ENCODE measurements at places on chromosomes 16 and 17. TPM values are rescaled to one million over a fixed set of nuclear protein-coding genes. Genes with fewer than 3 reads are reported as not detected.

DNA sequence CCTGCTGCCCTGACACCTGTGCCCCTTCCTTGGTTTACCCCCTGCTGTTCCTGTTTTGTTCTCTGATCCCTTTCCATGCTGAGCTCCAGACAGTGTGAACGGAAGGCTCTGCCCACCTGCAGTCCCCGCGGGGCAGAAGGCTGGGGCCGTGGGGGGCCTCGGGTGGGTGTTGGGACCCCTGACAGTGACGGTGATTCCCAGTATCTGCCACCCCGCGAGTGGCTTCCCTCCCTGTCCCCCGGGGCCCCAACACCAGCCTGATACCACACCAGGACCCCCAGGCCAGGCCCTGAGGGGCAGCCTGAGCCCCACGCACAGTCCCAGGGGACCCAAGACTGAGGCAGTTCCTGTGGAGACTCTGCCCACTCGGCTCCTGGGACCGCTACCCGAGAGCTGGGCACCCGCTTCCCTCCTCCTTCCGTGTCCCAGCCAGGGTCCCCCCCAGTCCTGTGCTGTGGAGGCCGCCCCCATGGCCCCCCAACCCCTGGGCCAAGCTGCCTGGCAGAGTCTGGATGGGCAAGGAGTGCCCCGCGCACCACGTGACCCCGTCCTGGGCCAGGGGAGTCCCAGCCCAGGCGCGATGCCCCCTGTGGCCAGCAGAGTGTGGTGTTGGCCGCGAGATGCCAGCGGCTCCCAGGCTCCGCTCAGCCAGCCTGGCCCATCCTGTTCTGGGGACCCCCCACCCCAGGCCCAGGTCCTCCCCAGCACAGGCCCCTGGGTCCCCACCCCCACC, 10.0 kb upstream of the C1QTNF8 start:
- H3K4me3 ChIP-seq: no peak overlapping the region
- no peaks in the 10 kb centered on the region for H3K36me3 ChIP-seq
- H3K27ac ChIP-seq: no peak overlapping the region
- peak; percentile 93 for DNase-seq

GRCh38 chr17:1724869-1725641, 551 bp downstream of the WDR81 start:
- peaks cover 39% of the 10 kb centered on the region for H3K4me1 ChIP-seq
- no peaks in the 10 kb centered on the region for H3K27me3 ChIP-seq
- peak overlapping the region; percentile 67 for H3K4me3 ChIP-seq
- DNase-seq: peak; percentile 83
- H3K27ac ChIP-seq: no peak overlapping the region
- H3K36me3 ChIP-seq: peaks cover 5% of the 10 kb centered on the region

DNA sequence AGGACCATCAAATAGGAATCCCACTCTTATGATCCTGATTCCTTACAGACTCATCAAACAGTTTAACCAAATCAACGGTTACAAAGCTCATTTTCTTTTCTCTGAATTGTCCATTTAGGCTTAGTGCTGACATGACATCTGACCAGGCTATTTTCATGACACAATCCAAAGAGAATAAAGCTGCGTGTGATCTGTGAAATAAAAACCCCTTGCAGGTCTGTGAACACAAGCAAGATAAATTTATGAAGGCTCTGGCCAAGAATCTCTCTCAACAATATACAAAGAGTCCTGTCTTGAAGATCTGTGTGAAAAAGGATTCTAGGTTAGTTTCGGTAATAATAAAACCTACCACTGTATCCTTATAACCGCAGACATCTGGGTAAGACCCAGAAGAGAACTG, 22.0 kb downstream of the COG1 start:
- no peaks in the 10 kb centered on the region for H3K27me3 ChIP-seq
- no peak overlapping the region for H3K4me3 ChIP-seq
- H3K27ac ChIP-seq: no peak overlapping the region
- peaks cover 24% of the 10 kb centered on the region for H3K36me3 ChIP-seq

DNA sequence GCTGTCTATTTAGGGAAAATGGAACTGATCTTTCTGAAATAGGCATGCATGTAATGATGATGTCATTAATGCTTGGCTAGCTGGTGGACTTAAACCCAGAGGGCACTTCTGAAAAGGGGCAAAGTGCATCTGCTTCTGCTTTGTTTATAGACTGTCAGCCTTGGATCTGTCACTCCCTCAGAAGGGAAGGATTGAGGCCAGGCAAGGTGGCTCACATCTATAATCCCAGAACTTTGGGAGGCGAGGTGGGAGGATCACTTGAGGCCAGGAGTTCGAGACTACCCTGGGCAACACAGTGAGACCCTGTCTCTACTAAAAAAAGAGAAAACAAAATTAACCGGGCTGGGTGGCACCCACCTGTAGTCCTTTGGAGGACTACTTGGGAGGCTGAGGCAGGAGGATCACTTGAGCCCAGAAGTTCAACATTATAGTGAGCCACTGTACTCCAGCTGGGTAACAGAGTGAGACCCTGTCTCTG, 185.5 kb downstream of the WWOX start:
- H3K36me3 ChIP-seq: peaks cover 2% of the 10 kb centered on the region
- no peak overlapping the region for H3K4me3 ChIP-seq
- no peaks in the 10 kb centered on the region for H3K27me3 ChIP-seq
- DNase-seq: no peak

DNA sequence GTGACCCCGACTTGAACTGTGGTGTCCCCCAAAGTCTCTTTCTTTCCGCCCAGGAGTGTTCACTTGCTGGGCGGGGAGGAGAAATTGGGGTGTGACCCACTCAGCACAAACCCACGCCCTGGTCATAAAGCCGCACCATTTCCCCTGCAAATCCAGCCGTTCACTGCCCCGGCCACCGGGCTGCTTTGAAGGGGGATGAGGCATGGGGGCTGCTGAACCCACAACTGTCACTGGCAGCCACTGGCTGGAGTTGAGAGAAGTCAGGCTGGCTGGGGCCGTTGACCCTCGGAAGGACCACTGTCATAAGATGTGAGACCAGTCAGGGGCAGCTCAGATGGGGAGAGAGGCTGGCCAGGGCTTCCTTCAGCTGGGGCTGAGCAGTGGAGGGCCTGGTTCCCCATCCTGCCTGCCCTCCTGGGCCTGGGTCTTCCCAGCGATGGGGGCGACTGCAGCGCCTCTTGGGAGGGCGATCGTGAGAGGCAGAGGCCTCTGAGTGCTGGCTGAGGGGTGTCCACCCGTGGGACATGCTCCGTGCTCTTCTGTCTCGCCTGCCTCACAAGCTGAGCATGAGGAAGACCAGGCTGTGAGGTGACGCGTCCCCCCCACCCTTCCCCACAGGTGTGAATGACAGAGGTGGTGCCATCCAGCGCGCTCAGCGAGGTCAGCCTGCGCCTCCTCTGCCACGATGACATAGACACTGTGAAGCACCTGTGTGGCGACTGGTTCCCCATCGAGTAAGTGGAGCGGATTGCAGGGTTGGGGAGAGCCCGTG, 19.5 kb downstream of the C16orf90 start:
- H3K27me3 ChIP-seq: no peaks in the 10 kb centered on the region
- H3K36me3 ChIP-seq: peaks cover 2% of the 10 kb centered on the region
- H3K4me3 ChIP-seq: no peak overlapping the region
- peaks cover 12% of the 10 kb centered on the region for H3K4me1 ChIP-seq

DNA sequence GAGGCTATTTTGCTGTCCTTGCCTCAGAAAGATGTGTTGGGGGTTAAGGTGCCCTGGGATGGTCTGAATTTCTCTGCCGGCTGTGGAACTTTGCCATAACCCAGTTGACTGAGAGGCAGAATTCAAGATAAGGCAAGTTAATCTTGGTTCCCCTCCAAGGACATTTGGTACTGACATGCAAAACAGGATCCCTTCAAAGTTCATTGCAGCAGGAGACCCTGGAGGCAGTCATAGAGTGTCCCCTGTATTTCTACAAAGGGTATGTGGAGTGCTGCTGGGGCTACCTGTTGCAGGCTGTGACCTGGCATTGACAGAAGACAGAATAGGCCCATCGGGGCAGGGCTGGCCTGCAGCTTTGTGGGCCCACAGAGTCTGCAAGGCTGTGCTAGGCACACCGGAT, 135.6 kb upstream of the IRX3 start:
- peaks cover 19% of the 10 kb centered on the region for H3K27me3 ChIP-seq
- DNase-seq: no peak
- no peak overlapping the region for H3K27ac ChIP-seq
- H3K36me3 ChIP-seq: no peaks in the 10 kb centered on the region

ALOX12 gene
- total RNA-seq: not detected

DNA sequence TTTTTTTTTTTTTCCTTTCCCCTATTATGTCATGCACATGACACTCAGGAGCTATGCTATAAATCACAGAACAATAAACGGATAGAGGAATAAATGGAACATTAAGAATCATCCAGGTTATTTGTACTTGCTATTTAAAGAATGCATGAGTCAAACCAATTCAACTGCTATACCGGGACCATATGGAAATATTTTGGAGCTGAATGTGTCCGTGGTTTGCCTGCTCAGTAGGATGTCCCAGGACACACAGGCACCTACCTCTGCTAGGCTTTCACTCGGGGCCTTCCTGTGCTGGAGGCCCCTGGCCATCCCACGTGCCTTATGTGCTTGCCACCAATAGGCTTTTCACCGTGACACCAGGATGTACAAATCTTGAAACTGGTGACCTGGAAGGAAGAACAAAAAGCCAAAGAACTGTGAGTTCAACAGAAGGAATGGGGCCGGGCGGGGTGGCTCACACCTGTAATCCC, 15.3 kb upstream of the SEC14L1 start:
- no peaks in the 10 kb centered on the region for H3K27me3 ChIP-seq
- peaks cover 64% of the 10 kb centered on the region for H3K4me1 ChIP-seq
- H3K36me3 ChIP-seq: no peaks in the 10 kb centered on the region
- H3K4me3 ChIP-seq: no peak overlapping the region
- peak overlapping the region; percentile 85 for H3K27ac ChIP-seq

DNA sequence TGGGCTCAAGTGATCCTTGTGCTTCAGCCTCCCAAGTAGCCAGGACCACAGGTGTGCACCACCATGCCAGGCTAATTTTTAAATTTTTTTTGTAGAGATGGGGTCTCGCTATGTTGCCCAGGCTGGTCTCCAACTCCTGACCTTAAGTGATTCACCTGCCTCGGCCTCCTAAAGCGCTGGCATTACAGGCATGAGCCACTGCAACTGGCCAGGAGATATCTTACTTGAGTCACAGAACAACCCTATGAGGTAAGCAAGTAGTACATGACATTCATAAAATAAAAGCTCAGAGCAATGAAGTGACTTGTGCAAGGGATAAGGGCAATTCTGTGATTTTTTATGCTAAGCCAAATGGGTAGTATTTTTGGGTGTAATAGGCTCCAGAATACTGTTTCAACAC, 57.3 kb downstream of the CDC27 start:
- DNase-seq: no peak
- no peak overlapping the region for H3K4me3 ChIP-seq
- no peak overlapping the region for H3K27ac ChIP-seq
- peaks cover 36% of the 10 kb centered on the region for H3K36me3 ChIP-seq

- H3K36me3 ChIP-seq: no peaks in the 10 kb centered on the region
- H3K4me3 ChIP-seq: no peak overlapping the region
- DNase-seq: peak; percentile 91
- H3K27ac ChIP-seq: no peak overlapping the region
- peaks cover 4% of the 10 kb centered on the region for H3K4me1 ChIP-seq
- no peaks in the 10 kb centered on the region for H3K27me3 ChIP-seq
These were observed 11.8 kb downstream of the ENDOV start for GRCh38 chr17:80426671-80427326.

DNA sequence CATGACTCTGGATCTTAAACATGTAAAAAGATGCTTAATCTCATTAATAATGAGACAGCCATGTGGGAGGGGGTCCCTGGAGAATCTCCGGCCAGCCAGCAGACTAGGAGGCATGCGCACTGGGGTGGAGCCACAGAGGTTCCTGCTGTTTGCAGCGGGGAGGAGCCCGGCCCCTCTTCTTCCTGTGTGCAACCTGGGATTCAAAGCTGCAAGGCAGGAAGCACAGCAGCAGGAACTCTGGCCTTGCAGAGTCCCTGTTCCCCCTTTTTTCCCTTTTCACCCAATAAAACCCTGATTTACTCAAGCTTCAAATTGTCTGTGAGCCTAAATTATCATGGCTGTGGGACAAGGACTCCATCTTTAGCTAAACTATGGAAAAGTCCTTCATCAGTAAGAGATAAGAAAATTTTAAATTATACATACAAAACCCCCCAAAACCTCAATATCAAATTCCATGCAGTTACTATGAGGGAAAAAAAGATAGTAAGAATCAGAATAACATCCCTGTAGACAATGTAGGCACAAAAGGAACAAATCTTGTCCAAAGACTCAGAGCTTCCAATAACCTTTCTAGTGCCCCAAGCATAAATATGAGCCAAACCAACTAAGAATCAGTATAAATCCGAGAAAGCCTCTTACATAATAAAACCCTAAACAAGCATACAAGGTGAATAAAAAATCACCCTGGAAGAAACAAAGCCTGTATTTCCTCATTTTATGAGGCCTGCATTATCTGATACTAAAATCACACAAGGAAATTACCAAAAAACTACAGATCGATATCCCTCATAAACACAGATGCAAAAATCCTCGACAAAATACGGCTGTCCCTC, 12.1 kb downstream of the CFDP1 start:
- peaks cover 39% of the 10 kb centered on the region for H3K4me1 ChIP-seq
- H3K4me3 ChIP-seq: peak overlapping the region; percentile 52
- peak overlapping the region; percentile 64 for H3K27ac ChIP-seq
- DNase-seq: no peak

LDHD gene
- total RNA-seq: 1.2 TPM

DNA sequence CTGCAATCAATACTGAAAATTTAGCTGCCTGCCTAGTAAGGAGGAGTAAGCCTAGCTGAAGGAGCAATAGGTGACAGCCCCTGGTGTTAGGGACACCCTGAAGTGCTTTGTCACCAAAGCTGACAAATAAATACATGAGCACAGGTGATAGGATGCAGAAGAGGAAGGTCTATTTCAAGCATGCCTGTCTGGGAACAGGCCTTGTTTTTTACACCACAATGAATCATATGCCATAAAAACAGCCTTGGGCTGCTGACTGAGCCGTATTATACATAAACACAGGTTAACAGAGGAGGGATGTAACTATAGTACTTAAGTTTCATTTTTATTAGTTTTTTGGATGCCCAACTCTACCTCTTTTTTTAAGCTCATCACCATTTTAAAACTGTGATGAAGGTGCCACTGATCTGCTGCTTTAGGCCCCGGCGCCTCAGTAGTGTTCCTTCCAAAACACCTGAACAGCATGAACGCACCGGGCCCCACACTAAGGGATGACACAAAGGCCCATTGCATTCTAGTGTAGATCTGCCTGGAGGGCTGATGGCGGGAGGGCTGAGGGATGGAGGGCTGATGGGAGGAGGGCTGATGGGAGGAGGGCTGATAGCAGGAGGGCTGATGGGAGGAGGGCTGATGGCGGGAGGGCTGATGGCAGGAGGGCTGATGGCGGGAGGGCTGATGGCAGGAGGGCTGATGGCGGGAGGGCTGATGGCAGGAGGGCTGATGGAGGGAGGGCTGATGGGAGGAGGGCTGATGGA, 150.3 kb downstream of the AATF start:
- H3K27me3 ChIP-seq: no peaks in the 10 kb centered on the region
- peaks cover 23% of the 10 kb centered on the region for H3K36me3 ChIP-seq
- no peak for DNase-seq
- peak overlapping the region; percentile 35 for H3K27ac ChIP-seq
- no peak overlapping the region for H3K4me3 ChIP-seq

SLC13A2 gene
- not detected for total RNA-seq

DNA sequence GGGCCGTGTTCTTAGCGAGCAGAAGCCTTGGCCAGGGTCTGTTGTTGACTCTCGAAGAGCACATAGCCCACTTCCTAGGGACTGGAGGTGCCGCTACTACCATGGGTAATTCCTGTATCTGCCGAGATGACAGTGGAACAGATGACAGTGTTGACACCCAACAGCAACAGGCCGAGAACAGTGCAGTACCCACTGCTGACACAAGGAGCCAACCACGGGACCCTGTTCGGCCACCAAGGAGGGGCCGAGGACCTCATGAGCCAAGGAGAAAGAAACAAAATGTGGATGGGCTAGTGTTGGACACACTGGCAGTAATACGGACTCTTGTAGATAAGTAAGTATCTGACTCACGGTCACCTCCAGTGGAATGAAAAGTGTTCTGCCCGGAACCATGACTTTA, 18.5 kb downstream of the RSPRY1 start:
- peaks cover 2% of the 10 kb centered on the region for H3K4me1 ChIP-seq
- no peaks in the 10 kb centered on the region for H3K27me3 ChIP-seq
- H3K4me3 ChIP-seq: no peak overlapping the region
- H3K36me3 ChIP-seq: peaks cover 29% of the 10 kb centered on the region

Data from osteocyte (in vitro differentiated cells).